ENCODE measurements at places on chromosomes 16 and 17.

DNA sequence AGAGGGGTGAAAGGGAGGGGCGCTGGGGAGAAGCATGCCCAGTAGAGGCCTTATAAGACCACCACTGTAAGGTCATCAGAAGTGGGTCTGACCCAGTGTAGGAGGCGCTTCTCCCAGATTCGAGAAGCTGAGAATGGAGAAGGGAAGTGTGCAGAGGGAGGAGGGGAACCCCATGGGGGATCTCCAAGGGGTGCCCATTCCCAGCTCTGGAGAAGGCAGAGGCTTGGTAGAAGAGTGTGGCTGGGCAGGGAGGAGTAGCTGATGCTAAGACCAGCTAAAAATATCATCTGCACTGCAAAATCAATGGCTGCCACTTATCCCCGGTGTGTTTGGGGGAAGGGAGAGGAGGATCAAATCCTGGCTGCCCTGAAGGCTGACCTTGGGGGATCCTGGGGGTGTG is 7.2 kb downstream of the NGFR start:
- DNase-seq: no peak

GRCh38 chr16:89096768-89097391 is 3.2 kb downstream of the ACSF3 start:
- DNase-seq: no peak

DNA sequence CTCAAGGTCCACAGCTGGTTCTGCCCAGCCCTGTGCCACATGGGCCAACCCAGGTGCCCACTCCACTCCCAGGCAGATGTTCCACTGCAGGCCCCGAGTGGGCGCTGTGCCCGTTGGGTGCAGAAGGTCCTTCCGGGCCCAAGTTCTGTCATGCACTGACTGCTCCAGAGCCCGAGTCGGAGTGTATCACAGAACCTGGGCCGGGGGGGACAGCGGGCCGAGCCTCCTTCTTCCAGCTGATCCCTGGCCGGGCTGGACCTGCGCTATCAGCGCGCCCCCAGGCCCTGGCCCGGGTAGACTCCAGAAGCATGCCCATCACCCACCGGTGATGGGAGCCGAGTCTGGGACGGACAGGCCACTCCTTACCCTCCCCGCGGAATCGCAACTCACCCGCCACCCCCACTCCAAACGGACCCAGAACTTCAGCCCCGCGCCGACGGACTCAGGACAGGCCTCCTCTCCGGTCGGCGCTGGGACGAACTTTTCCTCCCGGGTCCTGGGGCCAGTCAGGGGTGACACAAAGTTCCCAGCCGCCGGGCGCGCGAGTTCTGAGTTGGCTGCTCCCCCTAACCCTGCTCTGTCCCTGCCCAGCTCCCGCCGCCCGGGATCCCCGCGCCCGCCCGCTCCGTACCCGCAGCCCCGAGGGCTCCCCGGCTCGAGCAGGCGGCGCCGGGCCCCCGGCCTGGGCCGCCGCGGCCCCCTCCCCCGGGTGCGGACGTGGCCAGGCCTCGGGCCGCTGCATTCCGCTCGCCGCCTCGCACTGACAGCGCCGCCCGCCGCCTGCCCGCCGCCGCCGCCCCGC is at the start of gene COPZ2:
TSS of gene COPZ2 (minus strand) at position 762 of the 802 bp plus-strand sequence. CDS start at position 742, 20 bp downstream.
- peak; percentile 72 for DNase-seq

DNA sequence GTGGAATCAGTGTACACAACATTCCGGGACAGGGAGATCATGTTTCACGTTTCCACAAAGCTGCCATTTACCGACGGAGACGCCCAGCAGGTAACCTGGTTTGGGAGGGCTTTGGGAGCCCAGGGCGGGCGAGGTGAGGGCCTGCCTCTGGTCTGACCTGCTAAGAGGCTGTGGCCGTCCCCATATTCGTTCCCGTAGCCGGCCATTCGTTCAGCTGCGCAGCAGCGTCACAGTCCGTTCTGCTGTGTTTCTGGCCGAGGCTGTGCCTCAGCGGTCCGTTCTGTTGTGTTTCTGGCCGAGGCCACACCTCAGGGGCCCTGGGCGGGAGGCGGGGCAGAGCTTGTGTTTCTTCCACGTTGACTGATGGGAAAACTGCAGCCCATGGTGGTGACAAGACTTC is 68.0 kb downstream of the OR1D5 start:
- DNase-seq: peak; percentile 38

DNA sequence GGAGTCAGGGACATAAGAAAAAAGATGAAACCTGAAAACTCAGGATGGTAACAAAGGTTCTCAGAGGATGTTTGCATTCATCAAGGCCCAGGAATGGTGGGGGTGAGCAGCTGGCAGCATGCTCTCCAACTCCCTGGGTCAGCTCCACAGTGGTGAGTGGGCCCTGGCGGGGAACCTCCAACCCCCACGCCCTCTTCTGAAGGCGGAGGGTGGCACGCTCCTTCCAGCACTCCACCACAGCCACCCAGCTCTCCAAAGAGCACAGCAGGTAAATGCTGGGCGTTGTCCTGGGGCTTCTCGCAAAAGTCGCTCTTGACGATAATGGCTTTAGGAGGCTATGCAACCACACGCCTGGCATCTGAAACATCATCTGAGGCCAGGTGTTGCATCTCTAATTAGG is 173.8 kb downstream of the C16orf78 start:
- DNase-seq: no peak

DNA sequence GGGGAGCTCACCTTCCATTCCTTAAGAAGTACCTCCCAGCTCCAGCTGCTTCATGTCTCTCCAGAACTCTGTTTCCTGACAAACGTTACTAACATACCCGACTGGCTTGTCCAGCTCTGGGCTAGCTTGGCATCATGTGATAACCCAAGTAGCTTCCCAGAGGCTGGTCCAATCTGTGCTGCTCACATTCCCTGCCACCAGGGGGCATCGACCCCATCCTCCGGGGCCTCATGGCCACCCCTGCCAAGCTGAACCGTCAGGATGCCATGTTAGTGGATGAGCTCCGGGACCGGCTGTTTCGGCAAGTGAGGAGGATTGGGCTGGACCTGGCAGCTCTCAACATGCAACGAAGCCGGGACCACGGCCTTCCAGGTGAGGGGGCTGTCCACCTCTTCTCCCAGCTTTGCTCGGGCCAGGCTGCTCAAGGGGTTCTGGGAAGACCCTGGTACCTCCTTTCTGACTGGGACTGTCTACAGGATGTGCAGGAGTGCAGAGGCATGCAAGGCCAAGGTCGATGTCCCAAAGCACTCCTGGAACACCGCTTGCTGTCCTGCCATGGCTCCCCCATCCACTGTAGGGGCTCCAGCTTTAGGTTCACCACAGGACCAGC is 7.6 kb downstream of the EPX start:
- DNase-seq: no peak

DNA sequence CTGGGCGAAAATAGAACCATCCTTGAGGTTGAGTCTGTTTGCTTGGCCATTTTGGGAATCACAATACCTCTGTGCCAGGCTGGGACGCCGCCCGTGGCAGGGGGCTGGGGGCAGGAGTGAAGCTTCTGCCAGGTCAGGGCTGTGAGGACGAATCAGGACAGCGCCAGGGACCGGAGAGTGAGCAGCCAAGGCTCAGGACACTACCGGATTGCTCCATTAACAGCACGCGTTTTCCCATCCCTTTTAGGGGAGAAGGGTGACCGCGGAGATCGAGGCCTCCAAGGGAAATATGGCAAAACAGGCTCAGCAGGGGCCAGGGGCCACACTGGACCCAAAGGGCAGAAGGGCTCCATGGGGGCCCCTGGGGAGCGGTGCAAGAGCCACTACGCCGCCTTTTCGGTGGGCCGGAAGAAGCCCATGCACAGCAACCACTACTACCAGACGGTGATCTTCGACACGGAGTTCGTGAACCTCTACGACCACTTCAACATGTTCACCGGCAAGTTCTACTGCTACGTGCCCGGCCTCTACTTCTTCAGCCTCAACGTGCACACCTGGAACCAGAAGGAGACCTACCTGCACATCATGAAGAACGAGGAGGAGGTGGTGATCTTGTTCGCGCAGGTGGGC is 23.4 kb downstream of the C1QTNF1 start:
- DNase-seq: no peak

GRCh38 chr17:63270610-63271009 is 175.5 kb downstream of the CYB561 start:
- no peak for DNase-seq

Measured in tibial artery (tissue), 4 donors.